ENCODE measurements at places on chromosomes 3 and 15.

DNA sequence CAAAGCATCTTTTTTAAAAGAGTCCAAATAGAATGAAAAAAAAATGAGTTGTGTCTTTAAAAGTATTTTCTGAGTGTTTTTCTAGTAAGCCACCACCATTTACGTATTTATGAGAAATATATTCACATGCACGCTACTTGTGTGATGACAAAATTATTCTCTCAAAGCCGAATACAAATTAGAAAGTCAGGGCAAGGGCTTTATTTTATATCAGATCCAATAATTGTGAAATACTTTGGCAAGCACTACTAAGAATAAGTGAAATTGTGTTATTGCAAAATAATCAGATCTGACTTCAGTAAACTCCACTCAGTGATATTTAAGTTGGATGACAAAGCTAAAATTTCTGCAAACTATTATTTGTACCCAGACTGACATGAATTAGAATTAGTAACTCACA is 589.3 kb upstream of the KCNMB2 start:
- no peak for DNase-seq

DNA sequence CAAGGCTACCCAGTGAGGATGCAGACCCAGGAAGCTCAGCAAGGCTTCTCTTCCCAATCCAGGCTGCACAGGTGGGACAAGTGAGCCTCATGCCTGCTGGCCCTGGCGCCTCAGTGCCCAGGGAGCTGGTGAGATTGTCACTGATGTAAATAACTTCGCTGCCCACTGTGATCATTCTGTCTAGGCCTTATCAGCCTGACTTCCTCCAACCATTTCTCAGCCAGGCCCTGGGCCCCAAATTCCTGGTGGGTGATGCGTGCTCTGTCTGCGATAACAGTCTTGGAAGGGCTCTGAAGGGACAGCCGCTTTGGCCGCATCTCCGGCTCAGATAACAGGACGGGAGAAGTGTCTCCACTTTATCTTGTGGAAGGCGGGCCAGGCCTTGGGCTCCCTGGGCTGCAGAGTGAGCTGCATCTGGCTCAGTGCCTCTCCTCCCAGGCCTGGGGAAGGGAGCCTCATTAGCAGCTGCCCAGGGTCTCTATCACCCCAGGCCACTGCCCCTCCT is 2.2 kb upstream of the FBLN2 start:
- no peak for DNase-seq

GRCh38 chr15:54298396-54298795 is 320.2 kb downstream of the UNC13C start:
- no peak for DNase-seq

- DNase-seq, result no peak
These were observed 169.7 kb downstream of the KCNMB2 start for GRCh38 chr3:178705925-178706324.

DNA sequence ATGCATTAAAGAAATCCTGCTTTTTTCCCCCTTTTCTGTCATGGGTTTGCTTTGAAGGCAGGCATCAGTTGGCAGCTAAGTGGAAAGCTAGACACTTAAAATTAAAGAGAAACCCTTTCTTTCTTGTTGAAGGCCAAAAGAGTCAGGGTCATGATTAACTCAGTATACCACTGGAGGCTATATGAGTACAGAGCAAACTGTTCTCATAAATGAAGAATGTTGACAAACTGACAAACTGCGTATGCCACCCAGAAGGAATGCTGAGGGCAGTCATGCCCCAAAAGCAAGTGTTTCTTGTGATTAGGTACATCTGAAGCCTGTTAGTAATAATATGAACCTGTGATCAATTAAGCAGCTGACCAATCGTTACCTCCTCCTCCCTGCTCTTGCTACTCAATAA is 43.6 kb upstream of the COL6A6 start:
- DNase-seq, result no peak

- DNase-seq, result no peak
These were observed 66.0 kb downstream of the PEX5L start for GRCh38 chr3:179970746-179971145.

DNA sequence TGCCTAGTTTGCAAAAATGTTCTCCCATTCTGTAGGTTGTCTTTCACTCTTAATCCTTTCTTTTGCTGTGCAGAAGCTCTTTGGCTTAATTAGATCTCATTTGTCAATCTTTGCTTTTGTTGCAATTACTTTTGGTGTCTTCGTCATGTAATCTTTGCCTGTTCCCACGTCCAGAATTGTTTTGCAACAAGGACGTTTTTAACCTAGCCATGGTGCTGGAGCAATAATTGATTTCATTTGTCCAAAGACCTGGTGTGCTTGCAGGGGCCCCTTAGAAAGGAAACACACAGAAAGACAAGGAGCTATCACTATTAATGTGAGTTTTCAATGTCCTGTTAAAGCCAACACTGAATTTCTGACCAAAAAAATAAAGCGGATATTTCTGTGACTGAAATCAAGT is 89.1 kb upstream of the GALNT15 start:
- DNase-seq, result no peak

DNA sequence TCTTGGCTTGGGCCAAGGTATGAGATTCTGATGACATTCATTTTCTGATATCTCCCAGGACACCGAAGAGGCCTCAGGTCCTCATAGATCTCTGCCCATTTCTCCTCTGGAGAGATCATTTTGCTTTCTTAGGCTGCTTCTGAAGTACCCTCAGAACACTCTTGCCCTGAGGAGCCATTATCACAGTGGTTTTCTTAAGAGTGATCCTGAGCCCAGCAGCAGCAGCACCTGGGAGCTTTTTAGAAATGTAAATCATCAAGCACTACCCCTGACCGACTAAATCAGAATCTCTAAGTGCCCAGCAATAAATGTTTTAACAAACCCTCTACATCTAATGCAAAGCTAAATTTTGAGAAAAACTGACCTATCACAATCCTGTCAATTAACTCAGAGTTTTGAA is 40.6 kb upstream of the SLC9A9 start:
- no peak for DNase-seq

DNA sequence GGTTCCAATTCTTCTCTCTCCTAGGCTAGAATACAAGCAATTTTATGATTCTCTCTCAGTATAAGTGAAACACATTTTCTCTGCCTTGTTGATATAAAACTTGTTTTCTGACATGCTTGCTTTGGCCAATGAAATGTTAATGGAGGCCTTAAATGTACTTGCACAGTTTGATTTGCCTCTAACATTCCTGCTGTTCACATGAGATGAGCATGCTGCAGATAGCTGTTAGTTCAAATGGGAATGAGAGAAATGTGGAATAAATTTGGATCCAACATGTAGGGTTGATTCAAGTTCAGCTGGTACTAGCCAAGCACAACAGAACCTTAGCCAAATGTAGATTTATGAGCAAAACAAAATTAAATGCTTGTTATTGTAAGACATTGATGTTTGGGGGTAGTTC is 32.6 kb upstream of the FHIT start:
- no peak for DNase-seq

GRCh38 chr15:31131853-31132375 is 30.4 kb upstream of the TRPM1 start:
- DNase-seq, result no peak

DNA sequence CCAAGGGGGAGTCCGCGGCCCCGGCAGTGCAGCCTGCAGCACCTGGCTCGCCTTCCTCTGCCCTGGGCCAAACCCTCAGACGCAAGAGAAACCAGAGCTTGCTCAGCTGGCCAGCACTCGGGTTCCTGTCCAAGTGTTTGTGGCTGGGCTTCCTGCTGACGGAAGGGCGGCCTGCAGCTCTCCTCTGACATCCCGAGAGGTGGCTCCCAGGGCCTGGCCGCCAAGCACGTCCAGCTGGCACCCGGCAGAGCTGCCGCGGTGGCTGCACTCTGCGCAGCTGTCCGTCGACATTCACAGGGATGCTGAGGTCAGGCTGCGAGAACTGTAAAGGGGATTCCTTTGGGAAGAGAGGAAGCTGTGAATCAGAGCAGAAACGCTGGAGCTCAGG is 85.6 kb downstream of the CPN2 start:
- DNase-seq, result no peak

DNA sequence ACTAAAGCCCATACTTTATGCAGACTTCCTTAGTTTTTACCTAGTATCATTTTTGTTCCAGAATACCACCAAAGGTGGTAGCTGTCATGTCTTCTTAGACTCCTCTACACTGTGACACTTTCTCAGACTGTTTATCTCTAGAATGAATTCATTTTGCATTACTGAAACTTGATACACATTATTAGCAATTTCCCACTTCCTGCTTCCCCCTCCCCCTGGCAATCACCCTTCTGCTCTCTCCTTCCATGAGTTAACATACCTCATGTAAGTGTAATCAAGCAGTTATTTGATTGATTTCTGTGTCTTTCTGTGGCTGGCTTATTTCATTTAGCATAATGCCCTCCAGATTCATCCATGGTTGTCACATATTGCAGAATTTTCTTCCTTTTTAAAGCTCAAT is 204.9 kb downstream of the STAG1 start:
- no peak for DNase-seq

- DNase-seq, result no peak
These were observed 13.7 kb downstream of the TKT start for GRCh38 chr3:53242155-53242554.

DNA sequence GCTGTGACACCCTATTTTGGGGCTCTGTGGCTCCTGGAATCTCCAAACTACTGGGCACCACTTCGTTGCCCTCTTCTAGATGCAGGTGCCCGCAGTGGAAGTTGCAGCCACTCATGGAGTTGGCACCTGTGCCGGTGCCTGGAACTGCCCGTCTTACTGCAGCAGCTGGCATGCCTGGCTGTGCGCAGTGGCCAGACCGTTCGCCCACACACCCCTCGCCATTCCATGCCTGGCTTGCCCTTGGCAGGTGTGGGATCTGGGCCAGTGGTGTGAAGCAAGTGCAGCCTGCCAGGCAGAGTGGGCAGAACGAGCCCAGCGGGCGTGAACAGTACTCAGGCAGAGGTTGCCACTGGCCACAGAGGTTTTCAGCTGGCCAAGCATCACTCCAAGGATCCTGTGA is 1286.7 kb downstream of the ROBO1 start:
- no peak for DNase-seq

DNA sequence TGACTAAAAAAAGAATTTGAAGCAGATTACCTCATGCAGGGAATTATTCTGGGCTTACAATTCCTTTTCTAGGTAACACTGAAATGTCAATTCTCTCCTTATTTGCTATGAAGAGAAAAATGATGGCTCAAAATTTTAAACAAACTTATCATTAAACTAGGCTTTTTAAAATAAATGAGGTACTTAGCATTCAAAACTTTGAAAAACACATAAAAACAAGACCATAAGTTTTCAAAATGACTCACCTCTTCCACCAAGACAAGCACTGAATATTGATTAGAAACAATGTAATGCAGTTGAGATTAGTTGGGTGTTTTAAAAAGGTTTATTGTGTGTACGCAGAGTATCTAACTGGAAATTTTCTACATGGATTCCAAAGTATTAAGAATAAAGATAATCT is 154.6 kb downstream of the ADAM10 start:
- no peak for DNase-seq

Measured in stimulated activated CD8-positive, alpha-beta memory T cell treated with anti-CD3 and anti-CD28 coated beads, Interleukin-2, amount 100 ng/mL, for 1 hour (primary cell).